ENCODE measurements at places on chromosomes 5 and 9. TPM values are rescaled to one million over a fixed set of nuclear protein-coding genes. Genes with fewer than 3 reads are reported as not detected.

DNA sequence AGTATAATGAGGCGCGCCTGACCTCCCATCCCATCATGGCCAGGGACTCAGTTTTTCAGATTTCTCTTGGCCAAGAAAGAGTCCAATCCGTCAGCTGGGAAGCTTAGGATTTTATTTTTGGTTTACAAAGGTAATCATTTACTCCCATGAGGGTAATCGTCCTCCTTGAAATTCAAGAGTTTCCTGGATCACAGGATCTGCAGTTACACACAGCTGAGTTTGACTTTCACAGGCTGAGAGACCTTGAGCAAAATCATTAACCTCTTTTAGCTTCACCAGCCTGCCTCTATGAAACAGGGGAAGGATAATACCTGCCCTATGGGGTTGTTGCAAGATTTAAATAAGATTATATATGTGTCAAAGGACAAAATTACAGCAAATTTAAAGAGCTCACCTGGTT lies 15.4 kb upstream of the AK3 start:
- no peak for DNase-seq

GRCh38 chr9:2872250-2872930 lies 28.5 kb upstream of the PUM3 start:
- no peak for DNase-seq

DNA sequence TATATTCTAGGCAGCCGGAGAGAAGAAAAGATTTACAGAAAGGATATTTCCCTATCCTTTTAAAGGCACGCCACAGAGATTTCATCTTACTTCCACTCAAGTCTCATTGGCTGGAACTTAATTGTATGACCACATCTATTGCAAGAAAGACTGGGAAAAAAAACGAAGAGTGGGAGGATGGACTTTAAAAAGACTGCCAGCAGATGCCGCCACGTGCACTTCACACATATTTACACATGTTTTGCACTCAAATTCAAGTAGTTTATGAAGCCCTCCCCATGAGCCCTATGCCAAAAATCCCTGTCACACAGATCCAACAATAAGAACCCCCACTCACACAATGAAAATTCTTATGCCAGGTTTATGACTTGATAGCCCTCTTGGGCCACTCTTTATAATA lies 138.5 kb upstream of the TYRP1 start:
- DNase-seq, result peak; percentile 32

DNA sequence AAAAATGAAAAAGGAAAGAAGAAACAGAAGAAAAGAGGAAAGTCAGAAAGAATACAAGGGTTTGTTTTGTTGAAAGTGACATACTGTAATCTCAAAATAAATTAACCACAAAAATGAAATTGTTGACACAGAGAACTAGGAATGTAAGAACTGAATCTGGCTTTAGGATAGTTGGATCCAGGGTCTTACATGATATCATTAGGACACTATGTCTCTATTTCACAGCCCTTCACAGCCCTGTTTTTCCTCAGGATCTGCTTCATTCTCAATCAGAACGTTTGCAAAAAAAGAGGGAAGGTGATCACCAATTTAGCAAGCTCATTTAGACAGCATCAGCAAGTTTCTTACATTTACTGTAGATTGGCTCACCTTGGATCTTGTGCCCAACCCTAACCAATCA lies 188.5 kb upstream of the NREP start:
- no peak for DNase-seq

GRCh38 chr5:169767938-169768337 lies 130.9 kb downstream of the DOCK2 start:
- DNase-seq, result no peak

GRCh38 chr5:126544087-126544740 lies 50.8 kb downstream of the ALDH7A1 start:
- DNase-seq, result peak; percentile 53

GRCh38 chr9:36247356-36247755 lies 10.9 kb downstream of the GNE start:
- no peak for DNase-seq

- DNase-seq, result no peak
Measured at GRCh38 chr9:33649463-33649862, 125.4 kb downstream of the ANKRD18B start.

DNA sequence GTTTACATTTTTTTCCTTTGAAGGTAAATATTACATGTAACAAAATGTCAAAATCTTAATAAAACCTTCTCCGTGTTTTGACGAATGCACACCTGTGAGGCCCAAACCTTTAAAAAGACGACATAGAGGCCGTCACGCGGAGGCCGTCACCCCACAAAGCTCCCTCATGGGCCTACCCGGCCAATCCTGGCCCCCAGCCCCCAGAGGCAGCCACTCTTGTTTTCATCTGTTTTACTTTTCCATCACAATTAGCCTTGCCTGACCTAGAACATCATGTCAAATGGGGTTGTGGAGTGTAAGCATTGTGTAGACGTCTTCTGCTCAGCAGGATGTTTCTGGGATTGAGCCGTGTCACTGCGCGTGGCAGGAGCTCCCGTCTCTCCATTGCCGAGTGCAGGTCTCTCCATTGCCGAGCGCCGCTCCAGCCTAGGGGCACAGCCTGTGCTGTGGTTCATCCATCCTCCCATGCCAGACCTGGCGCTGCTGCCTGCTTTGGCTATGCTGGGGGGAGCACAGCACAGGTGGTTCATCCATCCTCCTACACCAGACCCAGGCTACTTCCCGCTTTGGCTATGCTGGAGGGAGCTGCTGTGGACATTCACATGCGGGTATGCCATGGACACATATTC lies 52.2 kb upstream of the IRX4 start:
- DNase-seq, result no peak

DNA sequence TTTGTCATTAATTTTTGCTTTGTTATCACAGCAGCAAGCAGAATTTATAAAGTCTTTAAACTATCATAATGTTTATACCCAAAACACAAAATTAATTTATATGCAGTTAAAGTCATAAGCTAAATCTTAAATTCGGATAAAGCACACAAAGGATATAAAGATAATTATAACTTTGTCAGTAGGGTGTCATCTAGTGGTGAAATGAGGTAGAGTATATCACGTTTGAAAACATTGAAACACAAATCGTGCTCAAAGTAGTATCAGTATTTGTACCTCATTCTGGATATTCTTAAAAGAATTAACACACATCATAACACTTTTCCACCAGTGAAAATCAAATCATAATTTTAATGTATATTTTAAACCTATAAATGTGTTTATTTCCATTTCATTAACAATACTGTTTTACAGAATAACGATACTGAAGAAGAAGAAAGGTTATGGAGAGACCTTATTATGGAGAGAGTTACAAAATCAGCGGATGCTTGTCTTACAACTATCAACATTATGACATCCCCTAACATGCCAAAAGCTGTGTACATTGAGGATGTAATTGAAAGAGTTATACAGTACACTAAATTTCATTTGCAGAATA lies 129.5 kb downstream of the NIPBL start:
- DNase-seq, result peak; percentile 50

GRCh38 chr5:33282696-33283095 lies 158.1 kb upstream of the TARS1 start:
- DNase-seq, result peak; percentile 46

GRCh38 chr9:125950880-125951471 lies 203.8 kb downstream of the PBX3 start:
- DNase-seq, result no peak

- no peak for DNase-seq
Measured at GRCh38 chr9:71795097-71795813, 26.9 kb upstream of the CEMIP2 start.

DNA sequence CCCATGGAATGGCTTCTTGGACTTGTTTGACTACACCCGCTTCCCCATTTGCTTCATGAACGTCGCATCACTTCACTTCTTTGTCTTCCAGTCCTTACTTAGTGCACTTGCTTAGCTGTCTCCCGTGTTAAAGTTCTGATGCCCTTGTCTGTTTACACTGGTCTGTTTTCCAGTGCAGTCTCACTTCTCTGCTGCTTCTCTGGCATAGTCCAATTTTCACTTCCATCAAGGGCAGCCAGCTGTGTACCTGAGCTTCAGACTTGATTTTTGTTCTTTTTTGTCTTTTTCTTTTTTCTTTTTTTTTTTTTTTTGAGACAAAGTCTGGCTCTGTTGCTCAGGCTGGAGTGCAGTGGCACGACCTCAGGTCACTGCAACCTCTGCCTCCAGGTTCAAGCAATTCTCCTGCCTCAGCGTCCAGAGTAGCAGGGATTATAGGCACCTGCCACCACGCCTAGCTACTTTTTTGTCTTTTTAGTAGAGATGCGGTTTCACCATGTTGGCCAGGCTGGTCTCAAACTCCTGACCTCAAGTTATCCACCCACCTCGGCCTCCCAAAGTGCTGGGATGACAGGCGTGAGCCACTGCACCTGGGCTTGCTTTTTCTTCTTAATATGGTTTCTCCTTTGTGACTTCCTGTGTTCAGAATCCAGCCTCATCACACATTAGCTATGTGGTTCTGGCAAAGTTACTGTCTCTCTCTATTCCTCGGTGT lies 75.4 kb downstream of the LRRC70 start:
- no peak for DNase-seq

DNA sequence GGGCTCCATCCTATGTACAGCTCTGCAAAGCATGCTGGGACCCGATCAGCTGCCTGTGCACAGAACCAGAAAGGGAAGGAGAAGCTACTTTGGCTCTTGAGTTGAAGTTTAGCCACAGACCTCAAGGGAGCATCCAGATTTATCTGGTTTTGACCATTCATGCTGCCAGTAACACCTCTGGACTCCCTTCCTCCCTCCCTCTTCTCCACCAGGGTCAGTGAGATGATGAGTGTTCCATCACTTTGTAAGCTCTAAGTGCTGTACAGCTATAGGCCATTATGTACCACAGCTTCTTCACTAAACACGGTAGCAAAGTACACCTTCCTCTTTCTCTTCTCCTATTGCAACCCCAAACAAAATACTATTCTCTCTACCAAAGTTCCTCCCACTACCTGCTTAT lies 77.9 kb downstream of the GLIS3 start:
- no peak for DNase-seq

DNA sequence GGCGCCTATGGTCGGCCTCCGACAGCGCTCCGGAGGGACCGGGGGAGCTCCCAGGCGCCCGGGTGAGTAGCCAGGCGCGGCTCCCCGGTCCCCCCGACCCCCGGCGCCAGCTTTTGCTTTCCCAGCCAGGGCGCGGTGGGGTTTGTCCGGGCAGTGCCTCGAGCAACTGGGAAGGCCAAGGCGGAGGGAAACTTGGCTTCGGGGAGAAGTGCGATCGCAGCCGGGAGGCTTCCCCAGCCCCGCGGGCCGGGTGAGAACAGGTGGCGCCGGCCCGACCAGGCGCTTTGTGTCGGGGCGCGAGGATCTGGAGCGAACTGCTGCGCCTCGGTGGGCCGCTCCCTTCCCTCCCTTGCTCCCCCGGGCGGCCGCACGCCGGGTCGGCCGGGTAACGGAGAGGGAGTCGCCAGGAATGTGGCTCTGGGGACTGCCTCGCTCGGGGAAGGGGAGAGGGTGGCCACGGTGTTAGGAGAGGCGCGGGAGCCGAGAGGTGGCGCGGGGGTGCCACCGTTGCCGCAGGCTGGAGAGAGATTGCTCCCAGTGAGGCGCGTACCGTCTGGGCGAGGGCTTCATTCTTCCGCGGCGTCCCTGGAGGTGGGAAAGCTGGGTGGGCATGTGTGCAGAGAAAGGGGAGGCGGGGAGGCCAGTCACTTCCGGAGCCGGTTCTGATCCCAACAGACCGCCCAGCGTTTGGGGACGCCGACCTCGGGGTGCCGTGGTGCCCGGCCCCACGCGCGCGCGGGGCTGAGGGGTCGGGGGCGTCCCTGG lies 561 bp downstream of the DAPK1 start:
- peak; percentile 57 for DNase-seq

GRCh38 chr5:127068493-127069214 lies 4.6 kb downstream of the C5orf63 start:
- peak; percentile 67 for DNase-seq

PCDHA10 gene
- total RNA-seq, result 0.07 TPM

CAMK2A gene
- not detected for total RNA-seq

SOX30 gene
- not detected for total RNA-seq

TXN gene
- total RNA-seq, result 280 TPM

NEUROG1 gene
- total RNA-seq, result not detected

KLHL3 gene
- total RNA-seq, result 13.6 TPM

CORO2A gene
- 0.30 TPM for total RNA-seq

LECT2 gene
- not detected for total RNA-seq

SLC1A1 gene
- total RNA-seq, result 8.3 TPM

Measured in endothelial cell of umbilical vein (primary cell).